Effector CD8-positive, alpha-beta T cell (primary cell): ENCODE measurements at places on chromosomes 4 and X.

DNA sequence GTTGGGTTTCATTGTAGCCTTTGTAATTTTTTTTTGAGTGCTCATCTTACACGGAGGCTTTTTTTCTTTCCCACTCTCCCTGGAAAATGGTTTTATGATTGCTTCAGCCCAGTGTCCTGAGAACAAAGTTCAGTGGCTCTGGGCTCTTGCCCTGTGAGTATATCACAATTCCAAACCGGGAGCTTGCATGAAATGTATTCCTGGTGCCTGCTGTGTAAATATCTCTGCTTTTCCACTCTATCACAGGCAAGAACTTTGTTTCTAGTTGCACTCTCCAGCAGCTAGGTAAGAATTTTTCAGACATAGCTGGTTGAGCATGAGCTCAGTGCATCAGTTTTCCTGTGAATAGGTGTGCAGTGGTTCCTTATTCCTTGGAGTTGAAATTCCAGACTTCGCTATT is 60.8 kb downstream of the SUPT20HL2 start:
- no peak for DNase-seq

DNA sequence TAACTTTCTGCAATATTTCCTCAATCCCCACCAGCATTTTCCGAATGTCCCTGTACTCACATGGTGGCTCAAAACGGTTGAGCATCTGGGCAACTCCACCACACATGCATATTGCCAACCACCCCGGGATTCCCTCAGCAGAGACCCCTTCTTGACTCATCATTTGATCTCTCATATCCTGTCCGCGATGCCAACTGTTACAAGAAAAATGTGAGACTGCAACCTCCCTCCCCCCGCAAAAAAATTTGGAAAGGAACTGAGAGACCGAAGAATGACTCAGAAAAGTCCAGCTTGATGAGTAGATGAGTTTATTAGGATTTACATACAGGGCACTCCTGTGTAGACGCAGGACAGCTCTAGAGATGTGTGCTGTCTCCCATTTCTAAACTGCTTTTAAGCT is 561.4 kb downstream of the ZIC3 start:
- no peak for DNase-seq

GRCh38 chr4:93743635-93744034 is 84.9 kb upstream of the ATOH1 start:
- DNase-seq, result no peak

DNA sequence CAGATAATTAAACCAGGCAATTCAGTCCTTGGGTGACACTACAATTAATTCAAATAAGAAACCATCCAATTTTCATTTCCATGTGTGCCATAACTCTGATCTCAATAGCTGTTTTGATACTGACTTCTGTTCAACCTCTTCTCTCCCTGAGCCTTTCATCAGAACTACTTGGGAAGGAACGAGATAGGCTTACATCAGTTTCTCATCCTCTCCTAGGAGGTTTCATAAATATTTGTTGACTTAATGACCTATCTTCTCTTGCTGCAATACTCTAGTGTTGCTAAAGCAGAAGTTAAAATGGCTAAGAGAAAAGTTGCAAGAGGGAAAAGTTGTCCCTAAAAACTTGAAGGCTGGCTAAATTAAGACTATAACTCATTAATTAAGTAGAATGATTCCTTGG is 41.8 kb downstream of the PRKG2 start:
- no peak for DNase-seq
